Activated CD4-positive, alpha-beta memory T cell treated with anti-CD3 and anti-CD28 coated beads, Interleukin-2, amount 10 ng/mL, durations not matched to agents 7 days and 5 days (primary cell): ENCODE measurements at places on chromosomes 5 and 9.

GRCh38 chr5:137414112-137414755 lies 84.9 kb downstream of the SPOCK1 start:
- no peaks in the 10 kb centered on the region for H3K36me3 ChIP-seq
- DNase-seq, result no peak
- no peak overlapping the region for H3K27ac ChIP-seq
- H3K27me3 ChIP-seq, result peaks cover 1% of the 10 kb centered on the region
- no peaks in the 10 kb centered on the region for H3K4me1 ChIP-seq

DNA sequence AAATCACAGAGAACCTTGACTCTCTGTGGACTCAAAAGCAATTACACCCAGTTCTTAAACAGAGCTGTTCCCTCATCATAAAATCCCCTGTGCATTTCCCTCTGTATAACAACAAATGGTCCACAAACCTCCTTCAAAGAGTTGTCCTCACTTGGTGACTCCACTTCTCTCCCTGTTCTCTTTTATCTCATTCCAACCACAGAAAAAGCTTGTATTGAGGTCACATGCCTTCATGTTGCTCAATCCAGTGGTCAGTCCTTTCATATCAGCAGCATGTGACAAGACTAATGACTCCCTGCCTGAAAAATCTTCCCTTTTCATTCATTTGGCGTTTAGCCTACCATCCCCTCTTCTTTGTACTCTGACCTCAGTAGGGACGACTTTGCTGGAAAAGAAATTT lies 158.0 kb downstream of the DEPDC1B start:
- peaks cover 11% of the 10 kb centered on the region for H3K27me3 ChIP-seq
- no peaks in the 10 kb centered on the region for H3K4me1 ChIP-seq
- no peak overlapping the region for H3K4me3 ChIP-seq
- no peak overlapping the region for H3K27ac ChIP-seq
- no peak for DNase-seq
- H3K36me3 ChIP-seq, result no peaks in the 10 kb centered on the region

DNA sequence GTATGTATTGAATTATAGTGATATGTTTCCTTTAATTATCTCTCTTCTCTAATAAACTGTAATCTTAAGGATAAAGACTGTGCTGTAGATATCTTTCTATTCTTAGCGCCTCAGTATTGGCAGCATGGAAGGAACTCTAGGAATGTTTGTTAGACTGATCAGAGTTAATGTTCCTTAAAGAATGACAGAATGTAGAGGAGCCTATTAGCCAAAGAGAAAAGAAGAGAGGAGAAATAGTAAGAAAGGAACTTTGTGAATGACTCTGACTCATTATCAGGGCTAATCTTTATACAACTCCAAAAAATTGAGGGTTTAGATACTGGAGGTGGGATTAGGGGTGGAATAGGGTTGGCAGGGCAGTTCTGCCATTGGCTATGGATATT lies 59.0 kb upstream of the NUDT12 start:
- no peak overlapping the region for H3K27ac ChIP-seq
- no peaks in the 10 kb centered on the region for H3K36me3 ChIP-seq
- DNase-seq, result no peak
- no peaks in the 10 kb centered on the region for H3K27me3 ChIP-seq
- no peaks in the 10 kb centered on the region for H3K4me1 ChIP-seq
- H3K4me3 ChIP-seq, result no peak overlapping the region

DNA sequence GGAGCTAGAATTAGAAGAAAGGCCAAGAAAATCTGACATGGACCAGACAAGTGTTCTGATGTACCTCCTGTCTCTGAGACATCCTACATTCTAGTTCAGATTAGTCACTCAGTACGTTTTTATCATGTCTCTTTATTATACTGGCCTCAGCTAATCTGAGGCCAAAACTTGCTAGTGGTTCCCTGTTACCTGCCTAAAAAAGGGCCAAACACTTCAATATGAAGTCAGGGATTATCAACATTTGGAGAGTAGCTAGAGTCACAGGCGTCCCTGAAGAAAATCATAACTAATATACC lies 587.4 kb downstream of the PRELID2 start:
- H3K36me3 ChIP-seq, result no peaks in the 10 kb centered on the region
- no peak overlapping the region for H3K4me3 ChIP-seq
- no peak overlapping the region for H3K27ac ChIP-seq
- no peaks in the 10 kb centered on the region for H3K4me1 ChIP-seq
- no peak for DNase-seq
- no peaks in the 10 kb centered on the region for H3K27me3 ChIP-seq

GRCh38 chr9:2610985-2611384 lies 10.6 kb upstream of the VLDLR start:
- no peaks in the 10 kb centered on the region for H3K36me3 ChIP-seq
- no peak overlapping the region for H3K27ac ChIP-seq
- no peaks in the 10 kb centered on the region for H3K4me1 ChIP-seq
- no peak overlapping the region for H3K4me3 ChIP-seq
